ENCODE measurements at places on chromosomes 16 and 17.

- no peak for DNase-seq
These were observed 299 bp downstream of the NUP85 start for GRCh38 chr17:75205793-75206163.

DNA sequence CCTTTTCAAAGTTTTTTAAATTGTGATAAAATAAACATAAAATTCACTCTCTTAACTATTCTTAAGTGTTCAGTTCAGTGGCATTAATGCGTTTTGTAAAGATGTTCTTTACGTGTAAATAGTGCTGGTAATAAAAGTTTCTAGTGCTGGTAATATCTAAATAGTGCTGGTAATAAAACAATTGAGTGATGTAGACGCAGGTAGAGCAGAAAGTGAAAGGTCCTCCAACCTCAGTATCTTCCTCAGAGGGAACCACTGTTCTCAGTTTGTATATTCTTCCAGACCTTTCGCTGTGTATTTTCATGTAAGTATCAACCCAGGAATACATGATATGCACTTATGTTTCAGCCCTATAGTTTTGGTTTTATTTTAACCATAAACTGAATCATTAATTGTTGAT is 53.1 kb downstream of the CLEC16A start:
- no peak for DNase-seq

DNA sequence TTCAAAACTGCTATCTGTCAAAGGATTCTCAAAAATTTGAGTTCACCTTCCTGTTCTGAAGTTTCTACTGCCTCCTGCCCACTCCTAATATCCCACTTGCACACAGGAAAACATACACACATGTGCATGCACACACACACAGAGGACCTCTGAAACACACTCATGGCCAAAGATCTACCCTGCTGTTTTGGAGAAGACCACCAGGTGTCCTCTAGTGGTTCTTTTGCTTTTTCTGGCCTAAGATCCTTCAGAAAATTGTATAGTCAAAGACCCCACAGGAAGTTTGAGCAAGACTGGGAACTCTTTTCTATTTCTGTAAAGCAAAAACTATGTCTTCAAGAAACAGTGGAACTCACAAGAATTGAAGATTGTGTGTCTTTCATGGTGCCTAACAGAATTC is 90.2 kb downstream of the CDH8 start:
- no peak for DNase-seq

DNA sequence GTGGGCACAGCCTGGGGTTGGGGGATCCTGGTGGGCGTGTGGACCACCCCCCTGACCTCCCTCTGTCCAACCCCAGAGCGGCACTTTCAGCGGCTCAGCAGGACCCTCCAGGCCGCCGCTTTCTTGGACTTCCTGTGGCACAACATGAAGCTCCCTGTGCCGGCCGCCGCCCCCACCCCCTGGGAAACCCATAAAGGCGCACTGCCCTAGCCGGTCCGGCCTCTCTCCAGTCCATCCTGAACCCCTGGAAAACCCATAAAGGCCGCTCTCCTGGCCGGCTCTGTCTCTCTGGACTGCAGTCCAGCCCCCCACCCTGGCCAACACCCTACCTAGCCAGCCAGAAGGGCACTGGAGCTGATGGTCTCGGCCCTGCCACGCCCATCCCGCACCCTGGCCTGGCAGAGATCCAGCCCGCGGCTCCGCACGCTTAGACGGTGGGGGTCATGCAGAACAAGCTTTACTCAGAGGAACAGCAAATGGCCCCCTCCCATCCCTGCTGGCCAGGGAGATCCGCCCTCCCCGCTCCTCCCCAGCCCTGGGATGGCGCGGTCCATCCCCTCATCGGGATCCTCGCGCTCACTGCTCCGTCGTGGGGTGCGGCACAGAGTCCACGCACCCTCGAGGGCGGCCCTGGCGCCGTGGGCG is 2.7 kb downstream of the NOXO1 start:
- no peak for DNase-seq

- no peak for DNase-seq
These were observed 216.0 kb downstream of the ZNF423 start for GRCh38 chr16:49639739-49640431.

DNA sequence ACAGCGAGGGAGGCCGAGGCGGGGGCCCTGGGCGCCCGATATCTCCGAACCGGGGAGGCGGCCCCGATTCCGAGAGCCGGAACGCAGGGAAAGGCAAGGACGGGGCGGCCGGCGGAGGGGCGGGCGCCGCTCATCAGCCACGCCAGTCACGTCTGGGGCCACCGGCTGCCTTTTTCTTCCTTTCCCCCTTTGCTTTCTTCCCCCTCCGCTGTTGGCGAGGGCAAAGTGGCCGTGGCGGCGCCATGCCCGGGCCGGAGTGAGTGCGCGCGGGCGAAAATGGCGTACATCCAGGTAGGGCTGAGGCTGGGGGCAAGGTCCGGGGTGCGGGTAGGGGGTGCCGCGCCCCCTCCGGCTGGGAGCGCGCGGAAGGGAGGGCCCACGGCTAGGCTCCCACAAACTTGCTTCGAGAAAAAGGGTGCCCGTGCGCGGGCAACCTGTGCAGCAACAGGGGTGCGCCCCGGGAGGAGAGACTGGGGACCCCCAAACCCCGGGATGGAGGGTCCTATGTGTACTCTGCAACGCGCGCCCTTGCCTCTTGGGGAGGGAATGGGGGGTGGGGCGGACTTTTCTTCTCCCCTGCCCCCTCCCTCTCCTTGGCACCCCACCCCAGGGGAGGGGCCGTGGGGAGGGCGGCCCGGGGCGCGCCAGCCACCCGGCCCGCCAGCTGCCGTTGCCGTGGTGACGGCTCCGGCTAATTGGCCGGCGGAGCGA is 486 bp downstream of the SYT17 start:
- no peak for DNase-seq

- no peak for DNase-seq
These were observed 70.0 kb downstream of the ADCY9 start for GRCh38 chr16:4046221-4046620.

DNA sequence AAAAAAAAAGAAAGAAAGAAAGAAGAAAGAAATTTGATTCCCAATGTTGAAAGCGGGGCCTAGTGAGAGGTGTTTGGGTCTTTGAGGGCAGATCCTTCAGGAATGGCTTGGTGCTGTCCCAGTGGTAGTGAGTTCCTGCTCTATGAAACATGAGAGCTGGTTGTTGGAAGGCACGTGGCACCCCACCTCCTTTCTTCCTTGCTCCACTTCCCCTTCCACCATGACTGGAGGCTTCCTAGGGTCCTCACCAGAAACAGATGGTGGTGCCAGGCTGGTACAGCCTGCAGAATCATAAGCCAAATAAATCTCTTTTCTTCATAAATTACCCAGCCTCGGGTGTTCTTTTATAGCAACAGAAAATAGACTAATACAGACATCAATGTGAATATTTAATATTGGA is 147.3 kb upstream of the KCNJ18 start:
- DNase-seq = no peak

DNA sequence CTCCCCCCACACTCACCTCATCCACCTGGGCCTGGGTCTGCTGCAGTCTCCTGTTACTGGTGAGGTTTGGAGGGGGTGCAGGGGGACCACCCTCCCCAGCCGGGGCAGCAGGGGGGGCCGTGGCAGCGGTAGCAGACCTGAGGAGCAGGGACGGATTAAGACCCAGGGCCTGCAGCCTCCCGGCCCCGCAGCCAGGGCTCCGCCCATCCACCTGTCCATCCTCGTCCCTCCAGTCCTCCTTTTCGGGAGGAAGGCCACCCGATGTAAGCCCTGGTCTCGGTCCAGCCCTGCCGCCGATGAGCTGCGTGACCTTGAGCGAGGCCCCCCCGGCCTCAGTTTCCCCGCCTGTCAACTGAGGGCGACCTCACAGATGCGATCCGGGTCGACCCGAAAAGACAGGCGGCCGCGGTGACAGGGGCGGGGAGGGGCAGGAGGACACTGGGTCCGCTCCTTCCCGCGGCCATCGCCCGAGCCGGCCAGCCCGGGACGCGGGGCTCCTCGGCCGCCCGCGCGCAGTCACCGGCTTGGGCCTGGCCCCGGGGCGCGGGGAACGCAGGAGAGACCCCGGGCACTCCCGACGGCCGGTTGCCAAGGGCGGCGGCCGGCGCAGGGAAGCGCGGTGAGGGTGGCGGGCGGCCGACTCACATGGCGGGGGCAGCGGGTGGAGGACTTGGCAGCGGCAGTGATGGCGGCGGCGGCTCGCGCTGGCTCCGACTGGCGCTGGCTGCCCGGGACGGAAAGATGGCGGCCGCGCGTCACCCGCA is at the start of gene VAMP2:
Gene VAMP2 (minus strand): TSS at position 716 of the 764 bp plus-strand sequence. CDS start 69 bp downstream, at position 647.
- DNase-seq = peak; percentile 87

DNA sequence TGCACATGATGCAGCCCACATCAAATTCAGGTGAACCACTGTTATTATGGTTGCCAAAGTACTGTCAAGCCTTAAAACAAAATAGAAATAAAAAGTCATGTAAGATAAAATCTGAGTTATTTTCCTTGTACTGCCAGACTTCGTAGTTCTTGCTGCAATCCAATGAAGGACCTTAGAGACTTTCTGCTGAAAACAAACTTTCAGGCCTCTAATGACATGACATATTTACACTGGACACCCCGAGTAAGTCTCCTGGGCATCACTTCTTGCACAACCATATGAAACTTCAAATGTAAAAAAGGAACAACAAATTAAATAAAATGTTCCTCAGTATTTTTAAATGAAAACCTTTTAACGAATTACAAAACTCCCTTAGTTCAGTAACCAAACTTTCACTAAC is 66.7 kb downstream of the TOX3 start:
- no peak for DNase-seq

GRCh38 chr16:77402118-77402517 is 32.7 kb downstream of the ADAMTS18 start:
- no peak for DNase-seq

DNA sequence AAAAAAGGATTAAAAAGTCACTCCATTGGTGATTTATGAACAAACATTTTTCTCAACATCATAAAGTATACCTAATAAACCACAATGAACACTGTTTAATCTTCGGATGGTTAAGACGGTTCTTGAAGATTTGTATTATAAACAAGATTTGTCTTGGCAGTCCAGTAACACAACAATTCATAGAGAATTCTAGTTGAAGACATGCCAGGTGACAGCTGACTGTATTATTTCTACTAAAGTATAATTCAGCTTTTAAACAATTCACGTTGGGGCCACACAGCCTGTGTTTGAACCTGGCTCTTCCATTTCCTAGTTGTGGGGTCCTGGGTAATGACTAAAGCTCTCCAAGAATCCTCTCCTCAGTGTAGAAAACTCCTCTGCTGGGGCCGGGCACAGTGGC is 22.0 kb downstream of the STX8 start:
- no peak for DNase-seq

- DNase-seq = no peak
These were observed 78.5 kb upstream of the C16orf82 start for GRCh38 chr16:26988186-26988585.

DNA sequence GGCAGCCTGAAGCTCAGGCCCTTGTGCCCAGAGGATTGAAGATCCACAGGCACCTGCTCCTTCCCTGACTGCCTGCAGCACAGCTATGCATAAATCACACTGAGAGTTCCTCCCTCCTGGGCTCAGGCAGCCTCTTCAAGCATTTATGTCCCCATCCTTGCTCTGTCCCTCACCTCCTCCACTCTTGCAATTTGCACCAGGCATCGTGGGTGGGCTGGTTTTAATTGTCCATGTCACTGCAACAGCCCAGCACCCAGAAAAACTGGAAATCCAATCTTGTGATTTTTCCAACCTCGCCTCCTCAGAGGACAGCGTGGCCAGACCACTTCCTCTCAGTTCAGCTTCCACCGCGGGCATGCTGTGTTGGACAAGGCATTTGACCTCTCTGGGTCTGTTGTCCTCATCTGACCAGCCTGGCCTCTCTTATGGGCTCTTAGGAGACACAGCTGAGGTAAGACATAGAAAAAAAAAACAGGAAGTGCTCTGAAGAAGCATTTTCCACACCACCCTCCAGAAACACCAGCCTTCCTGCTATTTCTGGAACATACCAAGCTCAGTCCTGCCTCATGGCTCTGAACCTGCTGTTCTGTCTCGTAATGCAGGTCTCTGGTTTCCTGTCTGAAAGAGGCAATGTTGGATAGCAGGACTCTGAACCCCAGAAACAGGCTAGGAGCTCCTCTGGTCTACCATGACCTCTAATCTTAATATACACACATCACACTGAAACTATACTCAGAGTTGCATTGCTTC is 8.3 kb downstream of the TMEM114 start:
- no peak for DNase-seq

DNA sequence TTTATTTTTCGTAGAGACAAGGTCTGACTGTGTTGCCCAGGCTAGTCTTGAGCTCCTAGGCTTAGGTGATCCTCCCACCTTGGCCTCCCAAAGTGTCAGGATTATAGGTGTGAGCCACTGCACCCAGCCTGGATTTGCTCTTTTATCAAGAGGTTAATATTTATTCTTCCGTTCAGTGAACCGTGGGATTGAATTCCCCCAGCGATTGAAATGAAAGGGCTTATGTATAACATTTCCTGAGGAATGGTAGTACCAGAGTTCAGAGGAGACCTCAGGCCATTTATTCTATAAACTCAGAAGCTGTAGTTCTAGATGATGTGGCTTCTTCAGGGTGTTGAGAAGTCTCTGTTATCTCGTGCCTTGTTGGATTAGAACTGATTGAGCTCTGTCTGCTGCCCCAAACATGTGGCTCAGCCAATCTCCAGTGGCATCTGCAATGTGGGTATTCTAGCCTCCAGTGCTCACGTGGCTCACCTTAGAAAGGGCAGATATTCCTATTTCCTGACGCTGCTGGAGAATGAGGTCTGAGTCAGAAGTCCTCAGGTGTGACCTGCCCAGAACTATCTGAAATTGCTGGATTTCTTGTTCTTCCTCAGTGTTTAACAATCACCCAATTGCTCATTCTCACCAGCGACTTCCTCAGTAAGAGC is 22.5 kb downstream of the HMOX2 start:
- DNase-seq = no peak

DNA sequence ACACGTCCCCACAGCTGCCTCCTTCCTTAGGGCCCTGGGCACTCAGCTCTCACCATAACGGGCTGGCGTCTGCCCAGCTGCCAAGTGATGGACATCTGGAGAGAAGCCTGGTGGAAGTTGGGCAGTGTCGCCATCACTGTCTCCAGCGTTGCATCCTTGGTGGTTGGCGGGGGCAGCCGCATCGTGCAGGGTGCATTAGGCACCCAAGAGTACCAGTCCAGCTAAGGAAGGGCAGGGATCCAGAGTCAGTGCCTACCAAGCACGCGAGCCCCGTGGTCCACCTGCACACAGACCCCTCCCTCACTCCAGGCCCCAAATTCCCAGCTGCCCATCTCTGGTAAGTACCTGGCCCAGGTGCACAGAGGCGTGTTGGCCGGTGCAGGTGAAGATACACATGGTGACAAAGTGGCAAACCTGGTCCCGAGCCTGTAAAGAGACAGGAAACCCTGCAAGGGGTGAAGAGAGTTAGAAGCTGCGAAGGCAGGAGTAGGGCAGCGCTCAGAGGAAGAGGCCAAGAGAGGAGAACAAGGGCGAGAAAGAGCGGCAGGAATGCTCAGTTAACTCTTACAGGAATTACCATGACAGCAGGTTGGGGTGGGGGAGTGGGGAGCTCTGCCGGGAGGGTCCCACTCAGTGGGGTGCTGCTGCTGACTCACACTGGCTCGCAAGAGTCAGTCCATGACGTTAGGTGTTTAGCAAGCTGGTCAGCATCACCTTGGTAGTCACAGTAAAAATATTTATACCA is 9.5 kb downstream of the ALOX15 start:
- no peak for DNase-seq

- no peak for DNase-seq
These were observed 12.1 kb upstream of the ACSF3 start for GRCh38 chr16:89081556-89081955.
